ENCODE measurements at places on chromosomes 1 and 21.

GRCh38 chr1:174659823-174660222 lies 212.1 kb downstream of the GPR52 start:
- DNase-seq, result no peak

DNA sequence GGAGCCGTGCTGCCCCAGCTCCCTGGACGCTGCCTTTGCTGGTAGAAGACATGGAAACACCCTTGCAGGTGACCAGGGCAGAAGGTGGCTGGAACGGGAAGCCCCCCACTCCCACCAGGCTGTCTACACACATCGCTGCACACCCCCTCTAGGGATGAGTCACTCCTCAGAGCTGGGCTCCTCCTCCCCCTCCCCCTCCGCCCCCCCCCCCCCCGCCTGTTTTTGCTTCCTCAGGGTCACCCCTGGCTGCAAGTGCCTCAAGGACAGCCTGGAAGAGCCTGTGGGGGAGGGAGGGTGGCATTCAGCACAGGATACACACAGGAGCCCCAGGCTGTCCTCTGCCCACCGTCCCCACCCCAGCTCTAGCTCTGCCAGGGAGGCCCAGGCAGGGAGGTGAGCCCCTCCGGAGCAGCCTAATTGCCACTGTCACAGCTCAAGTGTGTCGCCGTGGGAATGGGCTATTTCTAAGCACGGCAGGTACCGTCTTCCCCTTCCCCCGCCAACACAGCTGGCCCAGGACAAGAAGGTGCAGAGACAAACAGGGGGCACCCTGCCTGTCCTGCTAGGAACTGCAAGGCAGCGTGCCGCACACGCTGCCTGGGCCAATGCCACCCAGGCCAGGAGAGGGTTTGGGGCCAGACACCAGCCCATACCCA lies 2.5 kb downstream of the FNDC10 start:
- peak; percentile 63 for DNase-seq

GRCh38 chr1:7069931-7070330 lies 284.7 kb downstream of the CAMTA1 start:
- no peak for DNase-seq

- DNase-seq, result no peak
Measured at GRCh38 chr21:16215663-16216183, 485.9 kb downstream of the USP25 start.

DNA sequence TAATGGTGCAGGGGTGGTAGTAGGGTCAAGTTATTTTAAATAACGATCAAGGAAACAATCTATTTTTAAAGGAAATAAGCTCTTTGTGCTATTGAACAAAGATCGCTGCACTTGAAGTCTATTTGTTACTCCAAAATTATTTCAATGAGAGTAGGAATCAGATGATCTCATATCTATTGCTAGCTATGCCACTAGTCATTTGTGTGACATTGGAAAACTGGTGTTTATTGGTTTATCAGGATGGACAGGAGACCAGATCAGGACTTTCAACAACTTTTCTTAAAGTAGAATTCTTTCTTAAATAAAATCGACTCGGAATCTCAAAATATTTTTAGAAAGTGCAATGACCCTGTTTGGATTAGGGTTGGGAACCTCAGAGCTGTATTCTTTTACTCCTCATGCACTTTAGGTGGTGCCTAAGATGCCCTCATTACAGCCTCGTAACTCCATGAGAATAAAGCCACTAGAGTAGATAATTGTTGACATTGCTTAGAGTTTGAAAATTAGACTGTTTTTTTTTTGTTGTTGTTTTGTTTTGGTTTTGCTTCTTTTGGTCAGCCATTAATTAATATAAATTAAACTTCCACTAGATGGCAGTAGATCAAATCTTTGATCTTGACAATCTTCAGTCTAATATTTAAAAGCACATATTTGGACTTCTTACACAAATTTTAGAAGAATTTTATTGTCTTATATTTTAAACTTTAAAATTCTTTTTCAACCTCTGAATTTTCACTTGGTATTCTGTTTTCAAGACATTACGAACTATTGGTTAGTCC lies 352.4 kb downstream of the USP25 start:
- DNase-seq, result no peak

DNA sequence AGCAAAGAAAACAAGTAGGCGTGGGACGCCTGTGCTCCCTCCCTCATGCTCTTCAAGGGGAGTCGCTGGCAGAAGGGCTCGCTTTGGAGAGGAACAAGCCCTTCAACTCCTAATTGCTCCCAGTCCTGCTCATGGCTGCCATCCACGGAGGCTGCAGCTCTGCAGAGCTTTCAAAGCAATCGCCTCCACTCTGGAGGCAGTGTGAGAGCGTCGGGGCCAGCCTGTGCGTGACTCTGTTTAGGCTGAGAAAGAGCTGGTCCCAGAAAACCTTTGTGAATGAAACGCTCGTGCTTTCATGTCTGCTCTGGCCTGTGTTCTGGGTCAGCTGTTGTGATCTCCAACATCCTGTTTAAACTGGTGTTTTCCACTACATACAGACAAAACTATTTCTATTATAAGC lies 23.9 kb upstream of the RUNX1 start:
- DNase-seq, result no peak

DNA sequence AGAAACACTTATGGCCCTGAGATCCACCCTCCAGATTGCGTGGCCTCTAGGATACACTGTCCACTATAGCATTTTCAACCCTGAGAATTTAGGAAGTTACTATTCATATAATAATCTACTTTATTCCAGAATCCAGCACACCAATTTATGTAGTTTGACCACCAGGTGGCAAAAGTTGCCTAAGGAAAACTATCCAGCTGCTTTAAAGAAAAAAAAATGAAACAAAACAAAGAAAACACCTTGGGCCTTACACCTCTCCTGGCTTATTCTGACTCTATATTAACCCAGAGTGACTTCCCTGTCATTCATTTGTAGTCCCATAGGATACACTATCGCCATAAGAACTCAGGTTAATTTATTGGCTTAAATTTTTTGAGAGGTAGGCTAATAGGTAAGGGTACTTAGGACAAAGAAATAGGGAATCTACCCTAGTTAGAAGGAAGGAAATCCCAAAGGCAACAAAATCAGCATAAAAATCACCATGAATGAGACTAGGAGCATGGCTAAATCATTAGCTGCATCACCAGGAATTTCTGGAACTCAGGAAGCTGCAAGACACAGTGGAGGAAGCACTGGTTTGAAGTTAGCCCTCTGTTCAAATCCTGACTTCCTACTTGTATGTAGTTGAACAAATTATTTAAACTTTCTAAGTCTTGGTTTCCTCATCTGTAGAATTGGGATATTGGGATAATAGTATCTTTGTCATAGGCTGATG lies 107.5 kb downstream of the SPAG17 start:
- DNase-seq, result no peak

GRCh38 chr1:166489670-166490436 lies 323.1 kb upstream of the FAM78B start:
- peak; percentile 76 for DNase-seq

DNA sequence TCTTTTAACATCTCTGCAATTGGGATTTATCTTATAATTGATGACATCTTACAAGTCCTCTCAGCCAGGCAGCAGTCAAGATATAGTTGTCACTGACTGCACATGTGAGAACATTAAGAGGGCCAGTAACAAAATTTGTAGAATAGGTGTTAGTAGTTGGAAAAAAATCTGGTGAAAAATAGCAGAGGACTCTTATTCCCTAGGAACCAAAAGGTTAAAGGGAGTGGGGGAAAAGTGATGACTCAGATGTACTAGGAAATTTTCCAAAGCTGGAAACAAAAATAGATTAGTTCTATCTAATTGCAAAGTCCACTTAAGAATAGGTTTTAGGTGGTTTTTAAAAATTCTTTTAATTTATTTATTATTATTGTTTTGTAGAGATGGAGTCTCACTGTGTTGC lies 3.6 kb downstream of the NUP210L start:
- DNase-seq, result no peak

GRCh38 chr1:202153284-202153683 lies 7.1 kb downstream of the PTPN7 start:
- no peak for DNase-seq

GRCh38 chr1:9062846-9063245 lies 6.6 kb downstream of the SLC2A5 start:
- DNase-seq, result no peak

DNA sequence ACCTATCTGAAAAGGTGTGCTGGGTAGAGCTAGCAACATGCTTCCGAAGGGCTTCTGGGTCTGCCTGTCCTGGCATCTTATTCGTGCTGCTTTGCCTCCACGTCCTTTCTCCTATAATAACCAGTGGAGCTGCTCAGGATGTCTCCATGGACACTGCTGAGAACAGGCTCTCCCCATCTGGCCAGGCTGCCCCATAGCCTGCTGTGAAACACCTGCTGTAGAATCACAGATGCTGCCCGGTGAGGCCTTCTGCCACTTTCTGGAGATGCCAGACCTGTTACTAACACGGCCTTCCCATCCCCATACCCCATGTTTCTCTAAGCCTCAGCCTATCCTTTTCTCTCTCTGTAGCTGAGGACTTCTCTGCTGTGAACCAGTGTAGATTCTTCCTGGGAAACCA lies 120.5 kb downstream of the IER5 start:
- DNase-seq, result no peak

DNA sequence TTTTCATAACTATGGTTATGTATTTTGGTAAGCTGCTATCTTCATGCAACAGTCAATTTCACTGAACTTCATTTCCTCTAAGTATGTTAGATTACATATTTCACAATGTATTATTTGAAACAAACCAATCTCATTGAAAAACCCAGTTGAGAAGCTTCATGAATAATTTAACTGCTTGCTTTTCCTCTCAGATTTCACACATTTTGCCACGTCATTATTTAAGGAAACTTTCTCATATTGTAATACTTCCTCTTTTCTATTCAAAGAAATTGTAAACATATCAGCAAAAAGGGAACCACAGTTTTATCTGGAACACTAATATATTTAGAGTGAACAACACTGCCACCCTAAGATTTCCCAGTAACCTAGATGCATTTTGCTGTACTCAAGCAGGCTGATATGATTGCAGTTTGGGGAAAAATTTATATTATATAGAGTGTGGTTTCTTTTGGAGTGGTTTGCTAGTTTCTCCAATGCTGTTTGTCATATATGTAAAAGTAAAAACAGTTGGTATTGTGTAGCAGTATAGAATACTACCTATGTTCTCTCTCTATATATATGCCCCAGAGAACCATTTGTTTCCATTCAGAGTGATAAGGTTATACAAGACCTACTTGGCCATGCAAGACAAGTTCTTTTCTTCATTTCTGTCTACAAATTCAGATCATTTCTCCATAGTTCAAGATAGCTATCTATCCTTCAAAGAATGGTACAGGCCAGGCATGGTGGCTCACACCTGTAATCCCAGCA lies 28.4 kb upstream of the AHCTF1 start:
- DNase-seq, result no peak

- peak; percentile 75 for DNase-seq
Measured at GRCh38 chr1:229430761-229431283, 3.1 kb downstream of the ACTA1 start.

- DNase-seq, result no peak
Measured at GRCh38 chr21:41664881-41665765, 101.7 kb downstream of the RIPK4 start.

DNA sequence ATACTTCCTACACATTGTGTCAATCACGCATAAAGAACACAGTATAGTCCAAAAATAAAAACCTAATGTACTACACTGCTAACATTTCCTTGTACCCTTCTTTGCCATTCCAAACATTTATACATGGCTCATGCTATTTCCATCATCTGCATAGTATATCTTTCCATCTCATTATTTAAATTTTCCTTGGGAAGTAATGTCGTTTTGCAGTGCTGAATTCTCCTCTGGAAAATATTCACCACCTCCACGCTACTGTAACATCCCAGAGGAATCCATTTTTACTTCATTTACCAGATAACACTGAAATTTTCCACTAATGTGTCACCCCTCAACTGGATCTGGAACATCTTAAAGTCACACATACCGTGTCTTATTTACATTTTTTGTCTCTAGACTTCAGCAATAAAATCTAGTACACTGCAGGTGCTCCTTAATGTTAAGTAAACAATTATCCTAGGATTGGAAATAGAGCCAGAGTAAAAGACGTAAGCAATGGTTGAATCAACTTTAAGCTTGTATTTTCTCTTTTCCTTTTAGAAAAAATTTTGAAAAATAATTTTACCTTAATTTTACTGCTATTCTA lies 881.0 kb downstream of the AMY1C start:
- DNase-seq, result no peak

GRCh38 chr1:198253668-198254067 lies 96.9 kb downstream of the NEK7 start:
- no peak for DNase-seq

- no peak for DNase-seq
Measured at GRCh38 chr1:4089421-4090175, 189.5 kb upstream of the C1orf174 start.

DNA sequence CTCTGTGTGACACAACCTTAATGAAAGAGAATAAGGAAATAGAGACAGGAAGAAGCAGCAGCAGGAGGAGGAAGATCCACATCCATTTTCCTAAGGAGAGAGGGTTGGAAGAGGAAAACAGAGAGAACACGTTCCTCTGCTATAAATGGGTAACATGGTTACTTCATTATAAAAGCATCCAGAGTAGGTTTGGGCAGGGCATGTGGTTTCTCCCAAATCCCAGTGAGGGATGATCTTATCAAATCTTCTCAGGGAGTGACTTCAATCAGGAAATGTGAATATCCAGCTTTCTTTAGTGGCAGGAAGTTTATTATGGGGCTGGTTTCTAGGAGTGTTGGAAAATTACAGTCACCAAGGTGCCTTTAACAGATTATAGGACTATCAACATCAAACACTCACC lies 11.1 kb downstream of the CYP2J2 start:
- DNase-seq, result no peak

- DNase-seq, result no peak
Measured at GRCh38 chr1:183674339-183674738, 21.2 kb upstream of the APOBEC4 start.

GRCh38 chr1:206588492-206588891 lies 23.8 kb downstream of the EIF2D start:
- DNase-seq, result no peak

DNA sequence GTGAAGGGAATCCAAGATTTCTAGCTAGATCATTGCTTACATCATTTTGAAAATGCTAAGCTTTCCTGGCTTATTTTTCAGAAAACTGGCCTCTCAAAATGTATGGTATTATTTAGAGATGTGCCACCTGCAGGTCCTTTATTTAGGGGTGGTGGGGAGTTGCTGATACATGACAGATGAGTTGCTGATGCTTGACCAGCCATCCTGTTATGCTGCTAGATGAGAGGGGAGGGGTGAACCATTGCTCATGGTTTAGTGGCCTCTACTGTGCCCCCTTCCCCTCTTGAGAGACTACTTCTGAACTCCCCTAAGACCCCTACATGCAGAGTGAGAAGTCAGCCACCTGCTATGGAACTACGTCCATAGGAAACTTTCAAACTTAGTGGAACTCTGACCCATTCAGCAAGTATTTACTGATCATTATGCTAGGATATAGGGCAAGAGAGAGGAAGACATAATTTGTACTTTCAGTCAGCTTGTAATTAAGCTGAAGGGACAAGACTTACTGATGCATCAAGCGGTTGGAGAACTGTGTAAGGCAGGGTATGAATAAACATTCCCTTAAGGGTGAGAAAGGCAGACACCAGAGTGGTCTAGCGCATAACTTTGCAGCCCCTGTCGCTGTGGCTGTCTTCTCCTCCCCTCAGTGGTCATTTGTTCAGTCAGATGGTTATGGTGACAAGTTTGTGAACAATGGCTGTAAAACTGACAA lies 34.6 kb downstream of the SLAMF6 start:
- no peak for DNase-seq

- no peak for DNase-seq
Measured at GRCh38 chr21:32455548-32455947, 43.0 kb downstream of the EVA1C start.

Data from activated effector memory CD4-positive, alpha-beta T cell treated with anti-CD3 and anti-CD28 coated beads, Interleukin-2, amount 50 U/mL, for 16 hours (primary cell).